D341Med (cell line): ENCODE measurements at places on chromosomes 7 and 10.

- peak; percentile 31 for DNase-seq
Observed at GRCh38 chr7:150406567-150407421, 27.7 kb downstream of the ZNF775 start.

DNA sequence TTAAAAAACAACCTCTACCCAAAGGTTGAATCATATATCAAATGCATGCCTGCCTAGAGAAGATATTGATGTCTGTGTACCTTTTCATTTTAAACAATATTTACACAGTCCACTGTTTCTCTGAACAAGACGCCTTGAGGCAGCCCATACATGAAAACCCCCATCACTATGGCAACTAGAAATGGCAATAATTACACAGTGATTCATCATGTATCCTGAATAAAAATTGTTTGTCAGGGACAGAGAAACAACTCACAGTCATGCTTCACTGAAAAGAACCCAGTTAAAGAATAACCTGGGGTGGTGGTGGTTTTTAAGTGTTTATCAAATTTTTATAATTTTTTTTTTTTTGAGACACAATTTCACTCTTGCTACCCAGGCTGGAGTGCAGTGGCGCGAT lies 19.7 kb downstream of the DNAJC12 start:
- DNase-seq = no peak

DNA sequence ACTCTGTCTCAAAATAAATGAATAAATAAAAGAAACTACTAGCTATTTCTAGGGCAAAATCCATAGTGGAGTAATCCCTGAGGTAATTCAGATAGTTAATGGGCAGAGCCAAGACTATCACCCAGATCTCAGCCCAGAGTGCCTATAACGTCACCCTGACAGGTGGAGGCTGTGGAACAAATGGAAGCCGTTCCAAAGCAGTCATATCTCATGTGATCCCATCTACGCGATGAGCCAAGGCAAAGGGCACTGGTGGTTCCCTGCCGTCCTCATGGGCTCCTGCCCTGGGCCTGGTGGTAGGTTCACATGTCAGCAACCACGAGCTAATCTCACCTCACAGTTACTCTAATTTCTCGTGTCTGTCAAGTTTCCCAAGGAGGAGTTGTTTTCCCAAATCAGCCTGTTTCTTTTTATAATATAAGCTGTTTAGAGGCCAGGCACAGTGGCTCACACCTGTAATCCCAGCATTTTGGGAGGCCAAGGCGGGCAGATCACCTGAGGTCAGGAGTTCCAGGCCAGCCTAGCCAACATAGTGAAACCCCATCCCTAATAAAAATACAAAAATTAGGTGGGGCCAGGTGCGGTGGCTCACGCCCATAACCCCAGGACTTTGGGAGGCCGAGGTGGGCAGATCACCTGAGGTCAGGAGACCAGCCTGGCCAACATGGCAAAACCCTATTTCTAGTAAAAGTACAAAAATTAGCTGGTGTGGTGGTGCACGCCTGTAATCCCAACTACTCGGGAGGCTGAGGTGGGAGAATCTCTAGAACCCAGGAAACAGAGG lies 22.5 kb upstream of the ASCC1 start:
- DNase-seq = no peak

- no peak for DNase-seq
Observed at GRCh38 chr10:3065622-3066021, 1.7 kb upstream of the PFKP start.

GRCh38 chr10:102394801-102395399 lies 605 bp upstream of the NFKB2 start:
- no peak for DNase-seq

GRCh38 chr7:26195182-26195581 lies 5.4 kb downstream of the HNRNPA2B1 start:
- DNase-seq = no peak

- DNase-seq = no peak
Observed at GRCh38 chr7:155464183-155464582, 6.3 kb downstream of the EN2 start.
